ENCODE measurements at places on chromosomes 7 and 10. TPM values are rescaled to one million over a fixed set of nuclear protein-coding genes. Genes with fewer than 3 reads are reported as not detected.
A peak's percentile ranks its signal among the peaks of the same experiment; 100 is the strongest.

GIMAP8 gene
- total RNA-seq = 4.9 TPM

IDI1 gene
- 29.7 TPM for total RNA-seq

PNLIPRP1 gene
- not detected for total RNA-seq

TRPV6 gene
- 0.09 TPM for total RNA-seq

AKR1C3 gene
- 0.75 TPM for total RNA-seq

OR2A42 gene
- 0.04 TPM for total RNA-seq

CPXM2 gene
- total RNA-seq = 3.9 TPM

CAMK1D gene
- total RNA-seq = 5.1 TPM

VIM gene
- 2,331 TPM for total RNA-seq

LIPK gene
- total RNA-seq = not detected

TUBB8 gene
- total RNA-seq = 0.09 TPM

NKX2-3 gene
- total RNA-seq = 0.62 TPM

GRCh38 chr10:102612964-102613275, 31.4 kb upstream of the TRIM8 start:
- H3K27me3 ChIP-seq = no peaks in the 10 kb centered on the region
- H3K4me1 ChIP-seq = peaks cover 62% of the 10 kb centered on the region
- H3K4me3 ChIP-seq = no peak overlapping the region
- DNase-seq = no peak

- H3K36me3 ChIP-seq = no peaks in the 10 kb centered on the region
- H3K4me3 ChIP-seq = no peak overlapping the region
- H3K27me3 ChIP-seq = peaks cover 7% of the 10 kb centered on the region
- peaks cover 3% of the 10 kb centered on the region for H3K4me1 ChIP-seq
These were observed 74.6 kb upstream of the FRMD4A start for GRCh38 chr10:14405076-14406065.

DNA sequence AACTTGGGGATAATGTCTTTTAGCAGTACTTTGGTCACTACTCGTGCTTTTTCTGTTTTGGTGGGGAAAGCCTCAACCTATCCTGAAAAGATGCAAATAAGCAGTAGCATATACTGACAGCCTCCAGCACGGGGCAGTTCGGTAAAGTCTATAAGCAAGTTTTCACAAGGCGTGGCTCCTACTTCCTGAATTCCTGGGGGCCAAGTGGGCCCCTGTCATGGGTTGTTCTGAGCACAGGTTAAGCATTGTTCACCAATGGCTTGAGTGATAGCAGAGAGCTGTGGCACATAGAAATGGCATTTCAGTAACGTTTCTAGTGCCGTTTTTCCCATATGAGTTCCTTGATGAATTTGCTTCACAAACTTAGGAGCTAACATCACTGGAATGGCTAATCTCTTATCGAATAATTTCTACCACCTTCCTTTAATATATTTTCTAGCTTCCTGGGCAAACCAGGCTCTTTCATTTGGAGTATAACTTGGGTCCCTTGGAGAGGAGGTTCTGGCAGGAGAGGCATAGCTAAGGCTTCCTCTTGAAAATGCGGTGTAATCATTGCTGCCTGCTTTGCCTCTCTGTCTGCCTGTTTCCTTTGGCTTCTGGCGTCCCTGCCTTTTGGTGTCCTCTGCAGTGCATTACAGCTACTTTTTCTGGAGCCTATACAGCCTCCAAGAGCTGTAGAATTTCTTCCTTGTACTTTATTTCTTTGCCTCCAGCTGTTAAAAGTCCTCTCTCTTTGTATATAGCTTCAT, 11.7 kb upstream of the ZNF239 start:
- H3K36me3 ChIP-seq = no peaks in the 10 kb centered on the region
- H3K27me3 ChIP-seq = no peaks in the 10 kb centered on the region
- no peak overlapping the region for H3K27ac ChIP-seq
- no peaks in the 10 kb centered on the region for H3K4me1 ChIP-seq

DNA sequence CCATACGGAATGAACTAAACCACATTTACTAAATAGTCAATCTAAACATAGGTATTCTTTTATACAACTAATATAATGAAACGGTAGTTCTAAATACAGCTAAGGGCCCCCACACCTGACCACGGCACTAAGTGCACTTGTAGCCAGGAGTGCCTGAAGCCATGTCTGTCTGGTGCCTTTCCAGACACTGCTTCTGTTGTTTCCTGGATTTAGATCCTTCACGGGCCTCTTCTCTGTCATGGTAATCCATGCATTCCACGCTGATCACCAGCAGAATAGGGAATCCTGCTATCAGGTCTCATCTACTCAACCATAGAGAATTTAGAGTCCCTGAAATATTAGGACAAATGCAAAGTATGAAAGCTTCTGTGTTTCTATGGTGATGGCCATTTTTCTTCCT, 37.8 kb downstream of the OSBPL3 start:
- no peak overlapping the region for H3K27ac ChIP-seq
- H3K27me3 ChIP-seq = no peaks in the 10 kb centered on the region
- no peak overlapping the region for H3K4me3 ChIP-seq

GRCh38 chr10:105793071-105793470, 1152.0 kb downstream of the SORCS3 start:
- no peak overlapping the region for H3K4me3 ChIP-seq
- no peaks in the 10 kb centered on the region for H3K27me3 ChIP-seq
- H3K36me3 ChIP-seq = no peaks in the 10 kb centered on the region

DNA sequence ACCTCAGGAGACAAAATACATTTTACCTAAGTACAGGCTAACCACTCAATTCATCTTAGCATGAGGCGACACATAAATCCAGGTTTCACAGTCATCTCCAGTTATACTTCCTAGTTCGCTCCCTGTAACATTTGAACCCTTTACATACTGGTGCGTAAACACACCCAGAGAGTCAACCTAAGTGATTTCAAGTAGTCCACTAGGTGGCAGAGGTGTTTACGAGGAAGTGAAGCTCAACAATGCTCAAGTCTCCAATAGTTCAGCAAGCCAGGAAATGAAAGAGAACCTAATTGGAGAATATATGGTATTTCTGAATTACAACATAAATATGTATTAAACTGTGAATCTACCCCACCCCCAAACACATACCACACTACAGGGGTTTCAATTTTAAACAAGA, 76.3 kb upstream of the ABCB5 start:
- no peaks in the 10 kb centered on the region for H3K4me1 ChIP-seq
- no peaks in the 10 kb centered on the region for H3K27me3 ChIP-seq
- H3K4me3 ChIP-seq = no peak overlapping the region
- no peaks in the 10 kb centered on the region for H3K36me3 ChIP-seq
- H3K27ac ChIP-seq = no peak overlapping the region
- no peak for DNase-seq

- H3K27me3 ChIP-seq = no peaks in the 10 kb centered on the region
- no peak overlapping the region for H3K4me3 ChIP-seq
- H3K27ac ChIP-seq = no peak overlapping the region
These were observed 13.5 kb upstream of the EGFR start for GRCh38 chr7:55005241-55005851.

- no peak overlapping the region for H3K27ac ChIP-seq
- DNase-seq = no peak
- no peaks in the 10 kb centered on the region for H3K36me3 ChIP-seq
- H3K4me3 ChIP-seq = no peak overlapping the region
- no peaks in the 10 kb centered on the region for H3K27me3 ChIP-seq
These were observed 52.1 kb upstream of the OIT3 start for GRCh38 chr10:72841487-72841886.

DNA sequence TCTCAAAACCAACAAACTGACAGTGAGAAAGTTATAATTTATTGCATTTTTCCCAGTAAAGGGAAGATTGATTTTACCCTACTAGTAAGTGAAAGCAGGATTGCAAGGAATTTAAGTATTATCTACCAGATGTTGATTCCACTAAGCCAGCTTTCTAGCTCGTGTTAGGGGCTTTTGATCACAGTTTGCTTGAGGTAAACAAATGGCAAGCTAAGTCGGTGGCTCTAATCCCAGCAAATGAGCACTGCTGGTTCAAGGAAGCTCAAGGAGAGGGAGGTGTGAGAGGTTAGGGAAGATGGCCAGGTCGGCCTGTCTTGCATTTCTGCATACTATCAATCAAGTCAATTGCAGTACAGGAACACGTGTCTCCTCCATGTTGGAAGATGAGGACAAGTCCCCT, 448.7 kb upstream of the POM121L12 start:
- no peak overlapping the region for H3K27ac ChIP-seq
- H3K27me3 ChIP-seq = no peaks in the 10 kb centered on the region
- no peak for DNase-seq
- no peaks in the 10 kb centered on the region for H3K4me1 ChIP-seq

- no peaks in the 10 kb centered on the region for H3K4me1 ChIP-seq
- H3K36me3 ChIP-seq = no peaks in the 10 kb centered on the region
- no peak overlapping the region for H3K27ac ChIP-seq
- DNase-seq = no peak
These were observed 295.7 kb downstream of the FZD1 start for GRCh38 chr7:91559947-91560346.

DNA sequence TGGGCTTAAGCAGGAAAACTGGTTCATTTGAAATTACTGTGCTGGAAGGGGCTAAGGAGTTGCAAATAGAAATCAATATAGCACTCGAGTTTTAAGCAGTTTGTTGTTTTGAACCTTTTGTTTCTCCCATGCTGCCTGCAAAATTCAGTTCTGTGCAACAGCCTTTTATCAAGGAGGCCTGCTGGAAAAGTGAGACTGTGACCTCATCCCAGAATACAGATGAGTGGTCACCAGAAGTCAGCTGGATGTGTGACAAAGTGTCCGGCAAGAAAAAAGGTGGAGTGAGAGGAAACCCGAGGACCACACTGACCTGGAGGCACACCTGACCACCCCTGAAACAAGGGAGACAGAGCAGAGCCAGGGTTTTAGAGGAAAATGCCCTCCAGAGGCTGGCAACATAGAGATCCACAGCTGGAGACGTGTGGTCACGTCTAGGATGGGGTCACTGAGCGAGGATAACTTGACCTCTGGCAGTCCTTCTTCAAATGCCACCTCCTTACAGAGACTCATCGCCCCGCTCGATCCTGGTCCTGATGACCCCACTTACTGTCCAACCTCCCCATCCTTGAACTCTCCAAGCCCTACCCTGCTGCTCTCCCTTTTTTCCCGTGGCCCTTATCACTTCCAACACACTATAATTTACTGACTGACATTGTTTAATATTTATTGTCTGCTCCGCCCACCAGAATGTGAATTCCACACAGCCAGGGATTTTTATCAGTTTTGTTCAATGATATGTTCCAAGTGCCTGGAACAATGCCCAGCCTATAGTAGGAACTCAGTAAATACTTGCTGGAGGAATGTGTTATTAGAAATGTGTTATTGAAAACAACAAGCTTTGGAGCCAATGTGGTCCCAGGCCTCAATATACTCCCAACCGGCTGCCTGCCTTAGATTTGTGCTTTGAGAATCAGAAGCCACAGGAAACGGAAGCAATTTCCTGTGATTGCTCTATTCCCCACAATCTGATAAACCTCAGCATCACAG, 243.8 kb downstream of the GLI3 start:
- H3K4me1 ChIP-seq = peaks cover 27% of the 10 kb centered on the region
- H3K27me3 ChIP-seq = no peaks in the 10 kb centered on the region
- no peak overlapping the region for H3K27ac ChIP-seq
- H3K36me3 ChIP-seq = no peaks in the 10 kb centered on the region
- H3K4me3 ChIP-seq = no peak overlapping the region
- DNase-seq = peak; percentile 84

DNA sequence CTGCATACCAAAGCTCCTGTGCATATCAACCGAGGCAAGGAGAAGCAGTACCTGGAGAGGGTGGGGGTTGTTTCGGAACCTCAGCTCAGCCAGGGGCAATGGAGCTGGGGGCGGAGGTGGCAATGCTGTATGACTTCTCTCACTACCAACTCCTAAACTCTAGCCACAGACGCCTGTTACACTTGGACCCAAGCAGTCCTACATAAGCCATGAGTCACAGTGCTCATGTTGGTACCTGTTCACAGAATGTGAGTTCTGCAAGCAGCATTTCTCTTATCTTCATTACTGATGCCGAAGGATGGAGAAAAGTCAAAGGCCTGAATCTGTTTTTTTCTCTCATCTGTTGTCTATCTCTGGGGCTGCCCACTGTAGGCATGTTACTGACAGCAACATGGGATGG, 3.2 kb upstream of the RAB18 start:
- H3K27ac ChIP-seq = no peak overlapping the region
- DNase-seq = no peak
- no peak overlapping the region for H3K4me3 ChIP-seq
- no peaks in the 10 kb centered on the region for H3K36me3 ChIP-seq

DNA sequence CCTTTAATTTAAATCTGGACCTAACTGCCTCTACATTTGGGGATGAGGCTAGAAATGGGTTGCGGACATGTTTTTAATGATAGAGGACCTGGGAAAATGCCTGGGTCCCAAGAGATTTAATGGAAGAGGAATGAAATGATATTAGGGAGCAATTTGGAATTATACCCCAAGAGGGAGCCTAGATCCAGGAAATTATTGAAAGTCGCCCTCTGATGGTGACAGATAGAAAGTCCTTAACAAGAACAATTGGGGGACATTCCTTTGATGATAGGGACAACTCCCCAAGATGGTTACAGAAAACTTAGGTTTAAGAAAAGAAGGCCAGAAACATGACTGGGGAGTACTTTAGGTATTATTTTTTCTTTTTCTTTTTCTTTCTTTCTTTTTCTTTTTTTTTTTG, 9.5 kb upstream of the TSGA13 start:
- H3K27me3 ChIP-seq = no peaks in the 10 kb centered on the region
- H3K4me1 ChIP-seq = no peaks in the 10 kb centered on the region
- H3K36me3 ChIP-seq = no peaks in the 10 kb centered on the region
- no peak overlapping the region for H3K27ac ChIP-seq

DNA sequence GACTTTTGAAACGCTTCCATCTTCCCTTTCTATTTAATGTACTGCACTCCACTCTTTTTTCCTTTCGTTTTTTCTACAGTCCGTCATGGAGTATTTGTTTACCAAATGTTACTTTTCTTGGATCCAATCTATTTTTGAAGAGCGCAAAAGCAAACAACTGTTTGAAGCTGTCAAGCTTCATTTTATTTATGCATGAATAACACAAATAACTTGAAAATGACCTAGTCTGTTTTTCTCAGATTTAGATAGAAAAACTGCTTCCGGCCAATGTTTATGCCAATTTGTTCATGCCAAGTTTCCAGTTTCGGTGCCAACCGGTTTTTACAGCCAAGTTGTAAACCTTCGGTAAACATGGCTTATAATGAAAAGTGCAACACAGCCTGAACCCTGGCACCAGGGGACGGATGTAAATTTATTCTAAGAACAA, 150.9 kb upstream of the KLF6 start:
- H3K4me3 ChIP-seq = no peak overlapping the region
- no peaks in the 10 kb centered on the region for H3K36me3 ChIP-seq
- peak; percentile 82 for DNase-seq
- peak overlapping the region; percentile 91 for H3K27ac ChIP-seq

- H3K4me1 ChIP-seq = no peaks in the 10 kb centered on the region
- DNase-seq = no peak
- no peaks in the 10 kb centered on the region for H3K27me3 ChIP-seq
- no peak overlapping the region for H3K27ac ChIP-seq
These were observed 44.4 kb upstream of the SLIT1 start for GRCh38 chr10:97230146-97230545.

GRCh38 chr10:418226-418625, 271.2 kb downstream of the DIP2C start:
- DNase-seq = peak; percentile 60
- peaks cover 40% of the 10 kb centered on the region for H3K36me3 ChIP-seq
- no peaks in the 10 kb centered on the region for H3K27me3 ChIP-seq
- peaks cover 44% of the 10 kb centered on the region for H3K4me1 ChIP-seq

GRCh38 chr10:70932392-70933196, 44.2 kb upstream of the PCBD1 start:
- no peaks in the 10 kb centered on the region for H3K36me3 ChIP-seq
- peaks cover 4% of the 10 kb centered on the region for H3K4me1 ChIP-seq
- H3K4me3 ChIP-seq = no peak overlapping the region
- DNase-seq = no peak

Data from muscle of leg (tissue), 16 donors.